ENCODE measurements at places on chromosomes 2 and 18.

DNA sequence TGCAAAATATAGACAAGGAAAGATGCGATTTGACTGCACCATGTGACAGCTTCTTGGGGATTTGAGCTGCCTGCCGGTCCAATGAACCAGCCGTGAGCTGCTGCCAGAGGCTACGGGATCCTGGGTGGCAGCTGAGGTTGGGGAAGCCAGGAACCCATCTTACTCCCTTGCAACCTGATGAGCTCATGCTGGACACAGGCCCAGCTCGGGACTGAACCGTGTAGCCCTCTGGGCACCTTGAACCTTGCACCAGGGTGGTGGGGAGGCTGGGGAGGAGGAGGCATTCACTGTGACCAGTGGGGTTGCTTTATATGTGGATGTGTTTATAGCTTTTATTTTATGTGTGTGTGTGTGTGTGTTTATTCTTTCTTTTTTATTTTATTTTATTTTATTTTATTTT is 9.1 kb downstream of the ALPI start:
- no peak for DNase-seq

DNA sequence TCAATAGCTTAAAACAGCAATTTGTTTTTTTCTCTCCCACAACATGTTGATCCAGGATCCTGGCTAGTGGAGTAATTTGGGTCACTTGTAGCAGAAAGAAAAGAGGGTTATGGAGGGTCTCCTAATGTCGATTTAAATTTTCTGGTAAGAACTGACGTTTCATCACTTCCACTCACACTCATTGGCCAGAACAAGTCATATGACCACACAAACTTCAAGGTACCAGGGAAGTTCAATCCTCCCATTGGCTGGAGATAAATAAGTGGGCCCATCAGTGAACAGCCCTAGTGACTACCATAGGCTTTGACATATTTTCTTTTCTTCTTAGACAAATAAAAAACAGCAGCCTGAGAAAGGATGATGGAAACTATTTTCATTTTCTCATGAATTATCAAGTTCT is 8.3 kb upstream of the TMEM131 start:
- DNase-seq, result no peak

GRCh38 chr2:230924470-230925341 is at the start of gene GPR55:
GPR55 (minus strand) TSS chr2:230925242; CDS start chr2:230910962, 14,280 bp downstream.
- DNase-seq, result no peak

GRCh38 chr2:200089756-200090109 is 134.4 kb downstream of the MAIP1 start:
- no peak for DNase-seq

- DNase-seq, result no peak
These were observed 312.4 kb upstream of the MEIS1 start for GRCh38 chr2:66122516-66122915.

DNA sequence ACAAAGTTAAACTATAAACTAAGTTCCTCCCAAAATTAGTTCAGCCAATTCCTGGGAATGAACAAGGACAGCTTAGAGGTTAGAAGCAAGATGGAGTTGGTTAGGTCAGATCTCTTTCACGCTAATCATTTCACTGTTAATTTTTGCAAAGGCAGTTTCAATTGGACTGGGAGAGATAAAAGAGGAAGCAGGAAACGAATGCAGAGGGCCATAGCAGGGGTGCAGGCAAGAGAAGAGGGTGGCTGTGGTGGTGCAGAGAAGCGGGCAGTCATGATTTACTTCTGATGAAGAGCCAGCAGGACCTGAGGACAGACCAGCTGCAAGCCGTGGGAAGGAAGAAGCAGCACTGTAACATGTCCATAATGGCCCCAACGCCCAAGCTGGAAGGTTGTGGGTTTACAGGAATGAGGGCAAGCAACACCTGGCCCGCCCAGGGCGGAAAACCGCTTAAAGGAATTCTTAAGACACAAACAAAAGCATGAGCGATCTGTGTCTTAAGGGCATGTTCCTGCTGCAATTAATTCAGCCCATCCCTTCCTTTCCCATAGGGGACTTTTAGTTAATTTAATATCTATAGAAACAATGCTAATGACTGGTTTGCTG is 4.1 kb upstream of the RMP24 start:
- no peak for DNase-seq

- DNase-seq, result no peak
These were observed 339.8 kb upstream of the EPHA4 start for GRCh38 chr2:221911890-221912289.

DNA sequence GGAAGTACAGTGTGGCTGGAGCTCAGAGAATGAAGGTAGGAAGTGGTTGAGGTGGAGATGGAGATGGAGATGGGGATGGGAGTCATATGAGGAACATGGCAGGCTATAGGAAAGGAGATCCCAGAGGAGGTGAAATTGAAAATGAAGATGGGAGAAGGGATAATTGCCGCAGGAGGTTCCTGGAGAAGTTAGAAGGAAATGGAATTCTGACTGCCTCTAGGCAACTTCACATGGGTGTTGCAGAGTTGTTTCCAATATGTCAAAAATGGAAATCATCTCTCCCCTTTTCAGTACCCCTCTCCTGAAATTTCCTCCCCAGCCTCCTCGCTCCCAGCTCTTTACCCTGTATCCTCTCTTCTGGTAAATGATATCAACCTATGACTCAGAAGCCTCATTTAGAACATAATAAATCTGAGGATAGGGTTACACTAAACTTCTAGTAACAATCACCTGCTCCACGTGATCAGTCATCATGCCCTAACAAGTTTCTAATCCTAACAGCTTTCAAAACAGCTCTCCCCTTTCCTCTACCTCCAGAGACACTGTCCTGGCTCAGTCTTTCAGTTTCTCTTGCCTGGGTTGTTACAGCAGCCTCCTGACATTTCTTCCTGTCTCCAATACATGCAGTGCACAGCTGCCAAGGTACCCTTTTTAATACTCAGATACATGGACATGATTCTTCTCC is 201.9 kb upstream of the RBMS1 start:
- no peak for DNase-seq

- DNase-seq, result no peak
These were observed 48.8 kb downstream of the TCF4 start for GRCh38 chr18:55539240-55539639.

GRCh38 chr18:10291568-10291981 is 162.9 kb upstream of the APCDD1 start:
- DNase-seq, result no peak

GRCh38 chr18:66993492-66993891 is 389.6 kb upstream of the CDH19 start:
- no peak for DNase-seq

DNA sequence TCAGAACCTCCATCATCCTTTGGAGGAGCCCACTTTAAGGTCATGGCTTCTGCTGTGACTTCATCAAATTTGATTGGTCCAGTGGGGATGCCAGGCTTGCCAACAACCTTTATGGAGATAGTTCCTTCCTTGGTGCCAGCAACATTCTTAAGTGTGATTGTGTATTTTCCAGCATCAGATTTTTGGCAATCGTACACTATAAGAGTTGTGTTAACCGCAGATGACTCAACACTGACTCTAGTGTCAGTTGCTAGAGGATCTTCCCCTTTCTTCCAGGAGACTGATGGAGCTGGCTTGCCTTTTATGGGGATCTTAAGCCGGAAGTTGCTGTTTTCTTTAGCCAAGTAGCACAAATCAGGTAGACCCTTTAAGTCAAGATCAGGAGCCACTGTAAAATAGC is 98.7 kb downstream of the PLEKHA3 start:
- no peak for DNase-seq

DNA sequence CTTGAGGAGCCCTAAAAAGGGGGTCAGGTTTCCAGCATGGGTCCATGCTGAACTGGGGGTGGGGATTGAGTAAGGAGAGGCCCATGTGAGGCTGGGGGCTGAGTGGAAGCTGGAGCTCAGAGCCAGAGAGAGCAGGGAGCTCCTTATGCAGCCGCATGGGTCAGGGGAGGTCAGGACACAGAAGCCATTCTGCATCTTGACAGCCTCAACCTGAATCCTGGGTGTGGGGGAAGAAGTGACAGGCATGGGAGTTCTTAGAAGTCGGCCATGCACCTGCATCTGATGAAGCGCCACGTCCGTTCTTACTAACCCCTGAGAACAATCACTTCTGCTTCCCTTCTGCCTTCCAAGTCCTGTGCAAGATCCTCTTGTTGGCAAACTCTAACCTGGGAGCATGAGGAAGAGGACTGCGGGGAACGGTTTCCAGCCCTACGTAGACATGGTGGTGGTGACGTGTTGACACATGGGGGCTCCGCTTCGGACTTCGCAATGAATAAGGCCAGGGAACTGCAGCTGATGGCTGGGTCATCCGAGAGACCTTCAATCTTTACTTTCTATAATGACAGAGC is 22.3 kb downstream of the GNLY start:
- no peak for DNase-seq

- no peak for DNase-seq
These were observed 64.0 kb downstream of the ODC1 start for GRCh38 chr2:10383960-10384734.

GRCh38 chr2:5236249-5236648 is 455.9 kb upstream of the SOX11 start:
- peak; percentile 35 for DNase-seq

GRCh38 chr2:212797484-212798205 is 259.0 kb upstream of the ERBB4 start:
- DNase-seq, result no peak

- no peak for DNase-seq
These were observed 36.0 kb upstream of the WIPF1 start for GRCh38 chr2:174633623-174633930.

DNA sequence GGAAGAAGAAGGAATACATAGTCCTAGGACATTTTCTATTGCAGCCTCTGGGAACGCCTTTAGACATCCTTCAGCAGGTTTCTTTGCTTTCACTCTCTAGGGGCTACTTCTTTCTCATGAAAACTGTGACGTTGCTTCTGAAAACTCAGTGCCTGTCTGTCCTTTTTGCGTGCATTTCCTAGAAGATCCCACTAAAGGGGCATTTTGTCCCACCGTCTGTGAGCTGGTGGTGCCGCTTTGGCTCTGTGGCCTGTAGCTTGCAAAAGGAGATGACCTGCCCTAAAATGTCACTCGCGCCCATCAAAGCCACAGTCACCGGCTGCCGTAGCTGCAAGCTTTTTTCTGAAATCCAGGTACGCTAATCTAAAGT is 579 bp downstream of the STAT4 start:
- DNase-seq, result no peak

DNA sequence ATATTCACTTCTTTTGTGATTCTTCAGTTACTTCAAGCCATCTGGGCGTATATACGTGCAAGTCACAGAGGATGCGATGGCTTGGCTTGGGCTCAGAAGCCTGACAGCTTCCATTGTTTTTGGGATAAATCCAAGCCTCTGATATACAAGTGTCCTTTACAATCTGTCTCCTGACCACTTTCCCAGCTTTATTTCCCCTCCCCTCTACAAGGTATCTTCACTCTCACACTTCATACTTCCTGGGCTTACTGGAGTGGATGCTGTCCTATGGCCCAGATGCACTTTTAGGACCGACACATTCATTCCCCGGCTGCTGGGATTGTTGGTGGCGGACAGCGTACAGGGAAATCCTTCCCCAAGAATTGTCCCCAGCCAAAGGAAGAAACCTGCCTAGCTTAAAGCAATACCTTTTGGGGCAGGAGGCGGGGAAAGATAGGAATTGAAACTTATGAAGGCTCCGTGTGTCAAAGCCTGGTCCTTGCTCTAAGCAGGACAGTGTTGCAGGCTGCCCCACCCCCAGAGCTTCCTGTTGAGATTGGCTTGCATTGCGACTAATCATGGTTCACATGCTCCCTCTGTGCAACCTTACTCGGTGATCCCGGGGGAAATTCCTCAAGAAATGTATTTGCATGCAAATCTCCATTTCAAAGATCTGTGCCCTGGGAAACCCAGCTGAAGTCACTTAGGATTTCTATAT is 802.9 kb upstream of the ID2 start:
- DNase-seq, result peak; percentile 88

DNA sequence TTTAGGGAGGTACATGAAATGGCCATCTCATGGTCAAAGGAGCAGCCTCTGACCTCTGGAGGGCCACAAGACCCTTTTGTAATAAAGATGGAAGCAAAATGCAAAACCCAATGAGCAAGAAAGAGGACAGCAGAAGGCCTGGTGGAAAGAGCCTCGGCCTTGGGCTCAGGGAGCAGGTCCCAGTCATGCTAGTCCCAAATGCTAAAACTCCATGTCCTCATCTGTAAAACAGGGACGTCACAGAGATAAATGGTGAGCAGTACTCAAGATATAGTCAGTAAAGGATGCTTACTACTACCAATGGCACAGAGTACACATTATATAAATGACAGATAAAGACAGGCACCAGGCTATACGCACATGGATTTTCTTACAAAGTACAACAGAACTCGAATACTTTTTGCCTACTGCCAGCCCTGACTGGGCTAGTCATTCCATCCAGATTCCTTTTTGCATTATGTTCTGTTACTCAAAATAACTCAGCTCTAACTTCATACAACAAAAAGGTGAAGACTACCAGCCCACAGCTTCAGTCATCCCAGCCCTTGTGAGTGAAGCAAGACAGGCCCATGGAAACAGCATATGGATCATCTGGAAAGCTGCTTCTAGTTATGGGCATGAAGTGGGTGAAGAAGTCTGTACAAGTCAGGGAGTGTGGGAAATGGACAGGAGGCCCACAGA is 64.9 kb upstream of the TFCP2L1 start:
- no peak for DNase-seq

DNA sequence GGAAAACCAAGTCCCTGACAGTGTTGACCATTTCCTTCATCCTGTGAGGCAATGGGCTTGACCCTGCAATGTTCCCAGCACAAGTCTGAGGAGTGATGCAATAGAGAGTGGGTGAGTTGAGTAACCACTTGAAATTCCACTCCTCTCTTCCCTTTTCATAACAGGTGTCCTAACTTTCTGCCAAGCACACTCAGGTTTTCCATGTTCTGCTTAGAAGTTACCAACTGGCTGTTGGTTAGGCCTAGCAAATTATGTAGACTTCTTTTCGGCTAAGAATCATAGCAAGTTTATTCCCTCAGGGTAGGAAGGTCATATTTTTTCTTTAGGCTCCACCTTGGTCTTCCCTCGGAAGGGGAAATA is 11.5 kb downstream of the GNLY start:
- no peak for DNase-seq

GRCh38 chr18:12377556-12378197 is 650 bp upstream of the AFG3L2 start:
- DNase-seq, result peak; percentile 92

DNA sequence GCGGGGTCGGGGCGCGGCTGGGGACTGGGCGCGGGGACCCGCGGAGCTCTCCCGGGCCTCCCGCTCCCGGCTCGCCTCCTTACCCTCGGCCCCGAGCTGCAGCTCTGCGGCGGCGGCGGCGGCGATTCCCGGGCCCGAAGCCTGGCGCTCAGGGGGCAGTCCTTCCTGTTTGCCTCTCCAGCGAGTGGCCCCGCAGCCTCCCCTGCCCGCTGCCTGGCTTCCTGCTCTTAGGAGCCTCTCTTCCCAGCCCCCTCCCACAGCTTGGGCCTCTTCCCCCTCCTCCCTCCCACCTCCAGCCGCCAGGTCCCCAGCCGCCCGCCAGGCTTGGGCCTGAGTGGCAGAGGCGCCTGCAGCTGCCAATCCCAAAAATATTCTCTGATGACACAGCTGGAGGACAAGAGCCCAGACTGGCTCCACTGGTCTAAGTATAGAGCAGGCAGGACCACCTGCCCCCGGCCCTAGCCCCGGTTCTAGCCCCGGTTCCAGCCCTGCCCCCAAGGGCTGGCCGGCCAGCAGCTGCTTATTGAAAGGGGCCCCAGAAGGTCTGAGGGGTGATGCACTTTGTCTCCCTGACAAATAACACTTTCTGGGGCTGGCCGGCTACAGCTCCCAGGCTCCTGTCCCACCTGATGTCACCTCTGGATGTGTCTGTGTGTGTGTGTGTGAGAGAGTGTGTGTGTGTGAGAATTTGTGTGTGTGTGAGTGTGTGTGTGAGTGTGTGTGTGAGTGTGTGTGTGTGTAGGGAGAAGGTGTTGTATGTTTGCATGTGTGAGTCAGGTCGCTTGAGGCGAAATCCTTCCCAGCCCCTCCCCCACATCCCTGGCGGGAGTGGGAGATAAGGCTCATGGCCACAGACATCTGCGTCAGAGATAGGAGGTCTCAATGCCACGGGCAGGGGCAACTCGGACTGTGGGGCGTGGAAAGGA is at the start of gene OBSL1:
Gene OBSL1, minus strand, starts transcription at position 229 of the 926 bp plus-strand sequence. CDS start 307 bp downstream, outside the sequence.
- no peak for DNase-seq
